Foreskin fibroblast (primary cell): ENCODE measurements at places on chromosomes 1 and 21.
A peak's percentile ranks its signal among the peaks of the same experiment; 100 is the strongest.

DNA sequence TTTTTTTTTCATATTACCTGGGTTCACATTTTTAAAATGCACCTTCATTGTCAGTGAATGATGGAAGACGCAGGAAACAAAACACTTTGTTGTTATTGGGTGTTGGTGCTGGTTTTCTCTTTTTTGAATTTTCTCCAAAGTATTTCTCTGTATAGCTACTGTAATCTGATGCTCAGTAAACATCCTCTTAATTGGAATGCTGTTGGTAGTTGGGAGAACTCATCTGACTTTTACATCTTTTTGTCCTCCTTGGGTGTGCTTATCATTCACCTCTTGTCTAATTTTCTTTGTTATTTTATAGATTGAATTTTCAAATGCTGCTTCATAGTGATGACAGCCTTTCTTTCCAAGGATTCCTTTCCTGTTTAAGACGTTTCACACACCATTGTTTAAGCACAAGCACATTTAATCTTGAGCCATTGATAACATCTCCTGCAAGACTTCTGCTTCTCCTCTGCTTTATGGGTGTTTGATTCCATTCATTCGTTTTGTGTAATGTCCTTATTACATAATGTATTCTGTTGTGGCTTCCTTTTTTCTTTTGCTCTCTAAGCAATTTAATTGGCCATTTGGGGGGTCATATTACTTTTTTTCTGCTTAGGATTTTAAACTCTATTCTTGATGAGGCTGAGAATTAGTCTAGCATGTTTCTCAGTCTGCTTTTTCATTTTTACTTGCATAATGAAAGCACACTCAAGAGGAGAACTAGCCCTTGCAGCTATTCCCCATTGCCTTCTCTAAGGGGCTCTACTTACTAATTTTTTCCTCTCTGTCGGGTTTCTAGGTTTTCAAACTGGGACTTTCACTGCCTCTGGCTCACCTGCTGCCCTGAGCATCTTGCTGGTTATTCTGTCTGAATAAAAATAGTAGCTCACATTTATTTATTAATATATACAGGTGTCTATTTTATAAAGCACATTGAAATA is 42.0 kb upstream of the CD34 start:
- no peak for DNase-seq

- DNase-seq, result no peak
Measured at GRCh38 chr1:35580949-35581388, 7.9 kb downstream of the TFAP2E start.

GRCh38 chr21:16983420-16983819 is 529.4 kb upstream of the CXADR start:
- DNase-seq, result no peak

DNA sequence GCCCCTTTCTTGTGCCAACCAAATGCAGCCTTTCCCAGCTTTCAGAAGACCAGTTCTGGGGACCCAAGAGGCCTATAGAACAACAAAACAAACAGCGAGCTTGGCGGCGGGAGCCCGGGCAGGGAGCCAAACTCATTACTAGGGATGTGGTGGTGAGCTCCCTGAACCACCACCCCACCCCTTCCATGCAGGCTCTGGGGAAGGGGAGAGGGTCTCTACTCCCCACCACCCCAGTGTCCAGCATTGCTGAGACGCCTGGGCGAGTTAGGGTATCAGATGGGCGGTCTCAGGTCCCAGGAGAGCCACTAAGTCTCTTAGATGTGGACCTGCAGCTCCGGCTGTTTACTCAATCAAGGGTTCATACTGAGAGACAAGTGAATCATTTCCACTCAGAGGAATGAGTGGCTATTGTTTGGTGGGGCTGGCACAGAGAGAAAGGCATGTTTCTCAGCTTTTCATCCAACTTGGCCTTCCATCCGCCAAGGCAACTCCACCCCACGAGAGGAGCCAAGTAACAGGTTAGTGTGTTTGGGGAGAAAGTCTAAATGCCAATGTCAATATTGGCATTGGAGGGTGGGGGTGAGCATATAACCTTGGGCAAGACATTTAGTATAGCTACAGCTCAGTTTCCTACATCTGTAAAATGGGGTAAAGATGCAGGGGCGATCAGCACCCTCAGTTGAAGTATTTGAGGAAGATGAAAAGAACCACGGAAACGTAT is 40.9 kb downstream of the PLXNA2 start:
- DNase-seq, result peak; percentile 76

GRCh38 chr1:211603191-211603701 is 24.3 kb upstream of the SLC30A1 start:
- DNase-seq, result peak; percentile 52

DNA sequence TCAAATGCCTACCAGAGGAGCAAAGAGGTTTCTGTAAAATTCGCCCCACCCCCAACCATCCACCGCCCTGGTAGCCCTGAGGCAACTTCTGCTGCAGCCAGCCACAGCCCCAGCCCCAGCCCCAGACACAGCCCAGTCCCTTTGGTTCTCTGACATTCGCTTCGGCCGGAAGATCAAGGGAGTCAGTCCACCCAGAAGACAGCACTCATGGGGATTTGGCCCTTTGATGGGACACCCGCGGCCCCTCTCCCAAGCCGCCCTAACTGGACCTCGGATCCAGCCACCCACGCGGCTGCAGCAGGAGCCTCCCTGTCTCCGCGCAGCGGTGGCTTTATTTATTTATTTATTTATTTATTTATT is 3881.0 kb downstream of the SRGAP2C start:
- no peak for DNase-seq

DNA sequence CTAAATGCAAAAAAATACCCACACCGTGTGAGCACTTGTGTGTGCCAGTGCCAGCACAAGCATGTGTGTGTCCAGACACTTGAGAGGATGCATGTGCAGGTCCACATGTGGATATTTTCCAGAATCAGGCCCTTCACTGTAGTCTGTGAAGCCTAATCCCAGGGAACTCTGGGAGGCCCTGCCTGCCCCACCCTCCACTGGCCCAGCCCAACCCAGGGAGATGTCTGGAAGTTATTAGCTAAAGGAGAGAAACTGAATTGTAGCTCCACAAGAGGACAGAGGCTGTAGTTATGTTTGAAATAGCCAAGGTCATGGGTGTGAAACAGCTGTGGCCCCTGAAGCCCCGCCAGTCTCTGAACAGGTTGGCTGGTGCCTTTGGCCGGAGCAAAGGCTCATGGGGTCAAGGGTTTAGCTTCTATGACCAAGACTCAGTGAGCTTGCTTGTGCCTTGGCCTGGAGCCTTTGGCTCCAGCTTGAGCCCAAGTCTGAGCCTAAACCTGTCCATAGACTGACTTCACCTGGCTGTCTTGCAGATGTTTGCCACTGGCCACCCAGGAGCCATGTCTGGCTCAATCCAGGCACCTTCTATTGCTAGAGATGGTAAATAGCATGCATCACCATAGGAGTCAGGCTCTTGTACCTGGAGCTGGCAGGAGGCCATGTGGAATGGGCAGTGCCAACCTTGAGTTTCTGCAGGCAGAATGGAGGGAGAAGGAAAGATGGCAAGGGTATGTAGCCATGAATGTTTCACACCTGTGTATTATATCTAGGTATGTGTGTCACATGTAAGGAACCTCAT is 69.9 kb downstream of the TMEM53 start:
- DNase-seq, result no peak

GRCh38 chr1:107975851-107976250 is 10.9 kb upstream of the VAV3 start:
- DNase-seq, result no peak

GRCh38 chr1:33378976-33379375 is 51.9 kb downstream of the PHC2 start:
- DNase-seq, result no peak

GRCh38 chr1:241592273-241592958 is 47.8 kb downstream of the CHML start:
- DNase-seq, result peak; percentile 85

DNA sequence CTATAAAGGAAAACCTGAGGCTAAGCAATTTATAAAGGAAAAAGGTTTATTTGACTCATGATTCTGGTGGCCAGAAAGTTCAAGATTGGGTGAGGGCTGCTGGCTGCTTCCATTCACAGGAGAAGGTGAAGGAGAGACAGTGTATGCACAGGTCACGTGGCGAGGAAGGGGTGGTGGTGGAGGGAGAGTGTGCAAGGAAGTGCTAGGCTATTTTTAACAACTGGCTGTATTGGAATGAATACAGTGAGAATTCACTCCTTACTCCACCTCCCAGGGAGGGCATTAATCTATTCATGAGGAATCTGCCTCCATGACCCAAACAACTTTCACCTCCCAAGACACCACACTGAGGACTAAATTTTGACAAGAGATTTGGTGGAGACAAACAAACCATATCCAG is 51.0 kb downstream of the SYDE2 start:
- no peak for DNase-seq

DNA sequence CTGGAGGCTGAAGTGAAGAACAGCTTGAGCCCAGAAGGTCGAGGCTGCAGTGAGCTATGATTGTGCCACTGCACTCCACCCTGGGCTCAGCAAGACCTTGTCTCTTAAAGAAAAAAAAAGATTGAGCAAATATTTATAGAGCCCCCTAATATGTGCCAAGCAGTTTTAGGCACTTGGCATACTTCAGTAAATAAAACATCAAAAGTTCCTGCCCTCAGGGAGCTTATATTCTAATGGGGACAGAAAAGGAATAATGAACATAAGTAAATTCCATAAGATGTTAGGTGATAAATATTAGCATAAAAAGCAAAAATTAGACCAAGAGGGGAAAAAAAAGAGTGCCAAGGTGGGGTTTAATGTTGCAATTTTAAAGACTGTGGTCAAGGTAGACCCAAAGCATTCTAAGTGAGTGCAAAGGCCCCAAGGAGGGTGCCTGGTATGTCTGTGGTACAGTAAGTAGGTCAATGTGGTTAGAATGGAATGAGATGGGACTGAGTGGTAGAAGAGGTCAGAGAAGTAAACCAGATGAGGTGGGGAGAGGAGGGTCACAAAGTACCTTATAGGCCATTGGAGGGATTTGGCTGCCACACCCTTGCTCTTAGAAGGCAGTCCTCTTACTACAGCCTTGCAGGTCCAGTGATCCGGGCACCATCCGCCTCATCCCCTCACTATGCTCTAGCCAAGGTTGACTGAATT is 2.2 kb upstream of the TOE1 start:
- DNase-seq, result no peak

GRCh38 chr1:214386333-214386732 is 105.4 kb downstream of the SMYD2 start:
- no peak for DNase-seq

GRCh38 chr1:248783367-248783766 is 27.8 kb upstream of the LYPD8 start:
- DNase-seq, result no peak

DNA sequence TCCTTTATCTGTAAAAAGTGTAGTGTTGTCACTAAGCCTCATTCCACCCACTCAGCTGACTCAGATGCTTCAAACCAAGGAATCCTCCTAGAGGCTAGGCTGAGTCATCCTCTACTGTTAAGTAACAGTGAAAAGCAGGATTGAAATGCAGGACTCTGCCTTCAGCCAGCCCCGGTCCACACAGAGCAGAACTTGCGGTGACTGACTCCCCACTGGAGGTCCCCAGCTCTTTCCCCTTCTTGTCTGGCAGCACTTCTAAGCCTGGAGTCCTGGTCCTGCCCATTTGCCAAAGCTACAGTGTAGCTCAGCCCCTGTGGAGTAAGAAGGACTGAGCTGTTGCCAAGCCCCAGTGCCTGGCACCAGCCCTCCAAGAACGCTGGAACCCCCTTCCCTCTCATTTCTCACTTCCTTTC is 1.7 kb downstream of the RAB7B start:
- DNase-seq, result peak; percentile 94

- no peak for DNase-seq
Measured at GRCh38 chr1:62003777-62004176, 190.9 kb upstream of the L1TD1 start.

- no peak for DNase-seq
Measured at GRCh38 chr21:42107177-42107880, 36.2 kb downstream of the UMODL1 start.

- DNase-seq, result peak; percentile 21
Measured at GRCh38 chr21:27134516-27134915, 167.6 kb upstream of the ADAMTS5 start.

- no peak for DNase-seq
Measured at GRCh38 chr1:82019508-82019907, 218.8 kb downstream of the ADGRL2 start.

- no peak for DNase-seq
Measured at GRCh38 chr1:210367566-210367965, 38.9 kb downstream of the HHAT start.

DNA sequence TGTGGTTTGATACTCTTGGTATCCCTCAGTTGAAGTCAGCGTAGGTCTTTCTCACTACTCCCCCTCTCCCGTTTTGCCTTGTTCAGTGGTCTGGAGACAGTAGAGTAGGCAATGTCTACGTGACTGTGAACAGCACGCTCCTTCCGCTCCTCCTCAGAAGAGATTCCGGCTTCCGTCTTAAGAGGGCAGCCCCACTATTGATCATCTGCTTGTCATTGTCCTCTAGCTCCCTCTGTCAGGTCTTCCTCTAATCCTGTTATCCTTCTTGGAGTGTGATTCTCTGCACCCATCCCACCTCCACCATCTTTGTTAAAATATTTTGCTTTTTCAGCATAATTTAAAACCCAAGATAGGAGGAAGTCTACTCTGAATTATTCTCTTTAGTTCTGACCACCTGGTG is 129.9 kb upstream of the KCNK2 start:
- no peak for DNase-seq

DNA sequence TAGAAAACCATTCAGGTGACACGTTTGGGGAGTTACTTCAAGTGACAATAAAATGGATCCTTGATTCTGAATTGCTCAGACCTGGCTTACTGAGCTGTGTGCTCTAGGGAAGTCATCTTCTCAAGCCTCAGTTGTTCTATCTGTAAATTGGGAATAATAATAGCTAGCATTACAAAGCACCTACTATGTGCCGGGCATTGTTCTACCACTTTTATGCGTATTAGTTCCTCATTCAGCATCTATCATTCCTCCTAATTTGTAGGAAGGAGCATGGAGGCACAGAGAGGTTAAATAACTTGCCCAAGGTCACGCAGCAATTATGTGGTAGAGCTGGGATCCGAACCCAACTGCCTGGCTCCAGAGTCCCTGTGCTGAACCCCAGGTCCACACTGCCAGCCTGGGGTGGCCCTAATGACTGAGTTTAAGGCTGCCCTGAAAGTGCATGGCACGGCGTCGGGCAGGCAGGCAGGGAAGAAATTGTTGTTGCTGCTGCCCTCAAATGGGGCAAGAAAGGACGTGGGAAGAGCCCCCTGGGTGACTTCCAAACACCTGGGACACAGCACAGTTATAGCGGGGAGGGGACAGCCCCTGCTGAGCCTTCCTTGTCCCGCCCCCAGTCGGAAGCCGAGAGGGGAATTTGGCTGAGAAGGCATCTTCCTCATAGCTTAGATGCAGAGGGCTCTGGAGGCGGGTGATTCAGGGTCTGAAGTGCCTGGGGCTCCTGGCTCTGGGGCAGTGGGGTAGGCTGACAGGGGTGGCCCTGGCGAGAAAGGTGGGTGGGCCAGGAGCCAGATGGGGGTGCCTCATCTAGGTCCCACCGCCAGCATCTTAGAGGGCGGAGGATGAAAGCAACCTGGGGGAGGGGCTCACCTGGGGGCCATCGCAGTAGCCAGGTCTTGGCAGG is 86.5 kb upstream of the IFFO2 start:
- no peak for DNase-seq
